Activated T-cell treated with anti-CD3 and anti-CD28 coated beads, Interleukin-2, amount 50 U/mL, for 4 hours (primary cell): ENCODE measurements at places on chromosomes 6 and 20.

DNA sequence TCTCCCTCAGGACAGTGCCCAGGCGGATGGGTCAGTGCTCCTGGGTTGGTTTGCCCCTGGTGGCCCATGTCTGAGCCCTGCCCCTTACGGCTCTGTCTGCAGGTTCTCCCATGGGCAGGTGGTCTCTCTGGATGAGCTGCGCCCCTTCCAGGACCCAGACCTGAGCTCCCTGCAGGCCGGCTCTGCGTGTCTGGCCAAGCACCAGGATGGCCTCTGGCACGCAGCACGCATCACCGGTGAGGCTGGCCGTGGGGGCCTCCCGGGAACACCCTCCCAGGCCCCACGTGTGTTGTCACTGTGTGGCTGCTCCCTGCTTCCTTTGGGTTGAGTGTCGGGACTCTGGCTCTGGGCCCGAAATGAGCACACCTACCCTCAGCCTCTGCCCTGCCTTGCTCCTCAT is 3.3 kb upstream of the LIME1 start:
- DNase-seq, result no peak

DNA sequence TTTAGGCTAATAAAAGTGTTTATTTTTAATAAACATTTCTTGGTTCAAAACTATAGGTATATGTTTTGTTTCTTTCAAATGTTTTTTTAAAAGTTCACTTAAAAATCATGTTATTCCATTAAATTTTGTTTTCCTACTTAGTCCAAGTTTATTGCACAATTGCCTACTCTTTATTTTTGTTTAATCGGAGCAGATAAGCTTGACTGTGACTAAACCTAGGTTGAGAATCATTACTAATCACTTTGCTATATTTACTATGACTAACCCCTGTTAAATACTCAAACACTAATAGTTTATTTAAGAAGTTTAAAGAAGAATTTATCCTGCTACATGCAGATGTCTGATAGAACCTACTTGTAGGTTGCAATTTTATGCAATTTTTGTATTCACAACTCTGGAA is 18.8 kb downstream of the MAP3K4 start:
- no peak for DNase-seq

DNA sequence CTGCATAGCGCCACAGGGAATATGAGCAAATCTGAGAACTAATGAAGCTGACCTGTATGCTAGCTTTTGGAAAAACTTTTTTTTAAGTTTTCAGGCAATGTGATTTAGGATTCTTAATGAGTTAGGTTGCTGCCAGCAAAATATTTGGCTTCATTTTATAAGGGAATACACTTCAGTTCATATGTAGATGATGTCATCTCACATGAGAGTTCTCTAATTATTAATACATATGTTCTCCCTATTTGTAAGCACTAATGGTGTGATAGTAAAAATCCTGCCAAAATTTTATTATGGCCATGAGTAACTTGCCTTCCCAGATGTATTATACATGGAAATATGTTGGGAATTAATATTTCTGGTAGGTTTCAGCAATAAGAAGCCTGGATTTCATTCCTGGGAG is 573.8 kb downstream of the EPM2A start:
- DNase-seq, result no peak

DNA sequence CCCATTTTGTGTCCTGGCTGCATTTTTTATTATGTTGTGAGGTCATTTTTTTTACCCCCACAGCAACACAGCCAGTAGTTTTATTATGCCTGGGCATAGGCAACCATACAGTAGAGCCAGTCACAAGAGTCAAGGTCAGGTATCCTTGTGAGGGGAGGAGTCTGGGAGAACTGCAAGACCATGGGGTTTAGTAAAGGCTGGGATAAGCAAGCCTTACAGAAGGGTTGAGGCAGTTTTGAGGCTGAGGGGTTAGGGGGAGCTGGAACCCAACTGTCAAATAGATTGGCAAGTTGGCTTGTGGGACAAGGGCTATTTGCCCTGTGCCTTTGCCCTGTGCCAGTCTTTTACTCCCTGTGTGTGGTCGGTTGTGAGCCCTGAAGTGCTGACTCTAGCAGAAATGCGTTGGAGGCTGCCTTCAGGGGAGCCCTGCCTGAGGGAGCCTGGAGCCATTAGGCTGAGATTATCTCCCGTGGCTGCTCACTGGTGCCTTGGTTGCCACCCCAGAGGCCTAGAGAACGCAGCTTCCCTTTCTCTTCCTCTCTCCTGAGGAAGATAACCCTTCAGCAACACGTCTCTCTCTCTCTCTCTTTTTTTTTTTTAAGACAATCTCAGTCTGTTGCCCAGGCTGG is 31.1 kb downstream of the RALY start:
- no peak for DNase-seq

GRCh38 chr6:36695414-36695813 is 2.2 kb upstream of the RAB44 start:
- DNase-seq, result no peak

GRCh38 chr6:108570517-108570916 is 9.8 kb downstream of the FOXO3 start:
- DNase-seq, result no peak

- DNase-seq, result no peak
Measured at GRCh38 chr6:1624058-1624850, 14.5 kb downstream of the FOXC1 start.

GRCh38 chr20:50968289-50968688 is 9.7 kb downstream of the MOCS3 start:
- no peak for DNase-seq

DNA sequence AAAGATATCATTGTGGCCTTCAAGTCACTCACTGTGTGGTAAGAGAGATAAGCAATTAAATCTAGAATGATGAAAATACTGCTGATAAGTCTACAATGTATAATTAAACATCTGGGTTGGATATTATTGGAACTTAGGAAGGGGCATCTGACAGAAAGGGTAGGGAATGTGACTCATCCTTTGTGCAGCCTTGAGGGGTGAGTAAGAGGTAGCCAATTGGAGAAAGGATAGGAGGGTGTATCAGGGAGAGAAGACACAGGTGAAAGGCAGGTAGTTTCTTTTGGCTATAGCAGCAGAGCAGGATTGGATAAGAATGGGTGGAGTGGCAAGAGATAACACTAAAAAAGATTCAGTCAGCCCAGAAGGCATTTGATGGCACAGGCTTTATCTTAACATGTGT is 182.0 kb downstream of the COL21A1 start:
- no peak for DNase-seq

GRCh38 chr6:115617031-115617430 is 443.7 kb downstream of the FRK start:
- no peak for DNase-seq

GRCh38 chr6:14310960-14311359 is 193.4 kb downstream of the CD83 start:
- no peak for DNase-seq

DNA sequence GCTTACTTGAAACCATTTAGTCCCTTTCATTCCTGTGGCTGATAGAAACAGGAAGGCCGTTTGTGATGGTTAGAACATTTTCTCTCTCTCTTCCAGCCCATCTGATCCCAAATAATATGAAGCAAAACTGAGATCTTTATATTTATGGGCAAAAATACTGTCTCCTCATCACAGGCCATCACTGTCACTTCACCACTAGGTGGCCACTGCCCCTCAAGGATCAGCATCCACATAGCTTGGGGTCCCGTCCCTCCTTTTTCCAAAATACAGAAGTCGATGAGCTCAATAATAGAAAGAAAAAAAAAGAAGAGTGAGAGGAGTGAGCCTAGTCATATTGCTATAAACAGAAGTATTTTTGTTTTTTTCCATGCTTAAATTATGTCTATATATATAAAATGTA is 46.4 kb upstream of the LAMP5 start:
- no peak for DNase-seq

DNA sequence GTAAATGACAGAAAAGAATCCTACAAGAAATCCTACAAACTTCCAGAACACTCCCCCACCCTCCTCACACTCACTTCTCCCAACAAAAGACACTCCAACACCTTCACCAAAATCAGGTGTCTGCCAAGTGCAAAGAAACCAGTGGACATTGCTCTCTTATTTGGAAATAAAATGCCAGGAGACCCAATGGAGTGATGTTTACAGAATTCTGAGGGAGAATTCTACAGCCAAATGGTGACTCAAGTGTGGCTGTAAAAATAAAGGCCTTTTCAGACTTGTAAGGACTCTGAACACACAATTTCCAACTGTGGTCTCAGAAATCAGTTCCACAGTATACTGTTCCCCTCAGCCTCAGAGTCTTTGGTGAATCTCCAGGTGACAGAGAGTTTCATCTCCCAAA is 109.6 kb upstream of the CARMIL1 start:
- no peak for DNase-seq

DNA sequence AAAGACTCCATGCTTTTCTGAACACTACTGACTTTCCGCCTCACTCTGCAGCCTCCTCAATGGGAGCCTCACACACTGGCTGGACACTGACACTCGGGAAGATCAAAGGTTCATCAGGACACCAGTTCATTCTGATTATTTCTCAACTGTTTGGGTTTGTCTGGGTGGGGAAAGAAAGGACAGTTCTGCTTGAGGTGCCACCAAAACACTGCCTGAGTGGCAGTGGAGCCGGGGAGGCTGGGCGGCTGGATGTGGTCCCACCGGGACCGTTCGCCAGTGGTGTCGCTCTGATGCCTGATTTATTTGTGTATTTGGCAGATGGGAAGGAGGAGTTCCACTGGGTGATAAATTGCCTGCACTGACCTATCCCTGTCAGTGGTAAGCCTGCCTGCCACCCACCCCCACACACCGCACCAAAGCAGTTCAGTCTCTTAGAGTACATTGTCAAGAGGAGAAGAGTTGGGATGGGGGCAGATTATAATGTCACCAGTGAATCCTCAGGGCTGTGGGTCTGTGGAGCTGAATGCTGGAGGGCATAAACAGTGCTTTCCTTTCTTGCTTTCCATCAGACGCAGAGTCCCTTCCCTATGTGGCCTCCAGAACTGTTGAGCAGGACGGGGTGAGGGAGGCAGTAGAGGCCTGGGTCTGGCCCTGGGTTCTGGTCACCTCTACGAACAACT is 49.8 kb downstream of the EDN1 start:
- no peak for DNase-seq

DNA sequence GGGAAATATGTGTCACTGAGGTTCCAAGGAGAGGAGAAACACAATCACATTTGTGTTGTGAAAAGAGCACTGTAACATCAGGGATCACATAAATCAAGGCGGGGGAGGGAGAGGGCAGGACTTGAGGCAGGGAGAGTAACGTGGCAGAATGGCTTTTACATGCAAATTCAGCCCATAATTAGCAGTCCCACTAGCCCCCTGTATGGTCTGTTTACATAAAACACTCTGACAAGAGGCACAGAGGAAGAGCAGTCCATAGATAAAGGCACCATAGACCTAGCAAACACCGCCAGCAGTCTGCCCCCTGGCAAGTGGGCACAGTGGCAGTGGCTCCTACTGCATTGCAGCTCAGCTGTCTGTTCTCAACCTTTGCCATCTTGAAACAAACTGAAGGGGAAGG is 82.7 kb downstream of the LYRM2 start:
- no peak for DNase-seq

- DNase-seq, result no peak
Measured at GRCh38 chr6:33024521-33024920, 15.1 kb upstream of the HLA-DOA start.

GRCh38 chr6:39029156-39030011 is 19.2 kb upstream of the GLP1R start:
- peak; percentile 27 for DNase-seq

DNA sequence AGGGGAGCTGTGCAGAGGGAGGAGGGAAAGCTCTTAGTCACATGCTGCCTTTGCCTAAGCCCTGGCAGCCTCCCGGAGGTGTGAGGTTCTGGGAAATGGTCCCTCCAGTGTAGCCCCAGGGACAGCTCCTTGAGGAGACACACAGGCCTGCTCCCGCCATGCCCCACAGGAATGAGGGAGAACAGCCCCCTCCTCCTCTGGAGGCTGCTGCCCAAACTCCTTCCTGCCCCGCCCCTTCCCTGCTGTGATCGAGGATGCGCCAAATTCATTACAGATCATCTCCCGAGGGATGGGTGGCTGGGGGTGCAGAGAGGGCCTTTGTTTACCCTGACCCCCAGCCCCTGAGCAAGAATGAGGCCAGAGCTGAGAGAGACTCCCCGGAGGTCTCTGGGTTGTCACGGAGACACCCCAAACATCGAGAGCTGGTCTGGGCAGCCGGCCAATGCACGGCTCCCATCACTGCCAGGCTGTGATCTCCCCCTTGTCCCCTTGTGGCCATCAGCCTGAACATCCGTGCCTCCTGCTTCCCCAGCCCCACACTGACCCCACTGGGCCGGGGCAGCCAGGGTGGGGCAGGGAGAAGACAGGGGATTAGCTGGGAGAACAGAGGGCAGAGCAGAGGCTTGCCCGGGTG is 8.4 kb downstream of the CYP21A2 start:
- no peak for DNase-seq

DNA sequence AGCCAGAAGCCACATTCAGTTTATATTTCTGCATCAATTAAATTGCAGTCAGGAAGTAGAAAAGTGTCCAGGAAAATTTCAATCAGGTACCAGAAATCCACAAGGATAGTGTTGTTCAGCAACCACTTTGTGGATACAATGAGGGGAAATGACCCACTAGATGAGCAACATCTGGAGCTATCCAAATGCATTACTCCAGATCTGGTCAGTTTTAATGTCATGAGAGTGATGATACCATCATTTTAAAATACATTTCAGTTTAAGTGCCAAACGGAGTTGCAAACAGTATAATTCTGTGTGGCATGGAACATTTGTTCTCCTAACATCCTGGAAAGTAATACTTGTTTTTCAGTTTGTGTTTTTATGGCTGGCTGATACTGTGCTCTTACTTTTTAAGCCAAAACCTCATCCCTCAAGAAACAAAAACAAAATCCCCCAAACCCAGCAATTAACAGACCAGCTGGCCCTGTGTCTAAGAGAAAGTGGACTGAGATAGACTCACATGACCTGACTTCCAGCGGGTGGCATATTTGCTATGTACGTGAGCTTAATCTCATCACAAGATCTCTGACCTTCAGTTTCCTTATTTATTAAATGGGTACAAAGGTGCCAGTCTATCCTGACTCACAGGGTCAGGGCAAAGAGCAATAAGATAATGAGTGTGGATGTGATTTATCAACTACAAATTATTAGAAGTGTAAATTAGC is 58.8 kb upstream of the CNKSR3 start:
- DNase-seq, result no peak

- no peak for DNase-seq
Measured at GRCh38 chr6:56764081-56764566, 121.4 kb upstream of the DST start.
